Astrocyte of the spinal cord (primary cell): ENCODE measurements at places on chromosomes 5 and 9.

DNA sequence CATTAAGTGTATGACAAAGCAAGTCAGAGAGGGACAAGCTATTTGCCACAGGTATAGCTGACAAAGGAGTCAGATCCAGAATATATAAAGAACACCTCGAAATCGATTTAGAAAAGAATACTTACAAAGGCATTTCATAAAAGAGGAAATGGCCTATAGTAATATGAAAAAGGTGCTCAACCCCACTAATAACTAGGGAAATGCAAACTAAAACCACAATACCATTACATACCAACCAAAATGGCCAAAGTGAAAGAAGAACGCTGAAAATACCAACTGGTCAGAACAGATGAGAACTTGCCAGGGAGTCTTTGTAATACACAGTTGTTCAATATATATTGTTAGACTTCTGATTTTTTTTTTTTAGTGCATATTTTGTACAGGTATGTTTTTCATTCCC lies 152.9 kb downstream of the CDC42SE2 start:
- no peak for DNase-seq

GRCh38 chr5:17312358-17312757 lies 94.9 kb downstream of the BASP1 start:
- DNase-seq = no peak

DNA sequence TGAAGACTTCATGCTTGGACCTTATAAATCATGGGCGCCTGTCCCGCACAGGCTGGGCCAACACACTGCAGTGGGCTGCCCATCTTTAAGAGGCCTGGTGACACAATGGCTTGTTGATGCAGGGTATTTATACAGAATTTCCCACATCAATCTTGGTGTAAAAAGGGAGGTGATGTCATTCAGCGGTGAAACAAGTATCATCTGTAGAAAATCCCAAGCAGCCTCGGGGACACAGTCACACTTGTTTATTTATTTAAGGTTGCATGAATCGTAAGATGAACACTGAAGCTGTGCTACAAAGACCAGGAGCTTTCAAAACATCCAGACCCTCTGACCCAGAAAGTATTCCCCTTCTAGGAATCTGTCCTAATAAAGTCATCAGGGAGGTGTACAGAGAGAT lies 40.5 kb downstream of the SMIM23 start:
- DNase-seq = no peak

DNA sequence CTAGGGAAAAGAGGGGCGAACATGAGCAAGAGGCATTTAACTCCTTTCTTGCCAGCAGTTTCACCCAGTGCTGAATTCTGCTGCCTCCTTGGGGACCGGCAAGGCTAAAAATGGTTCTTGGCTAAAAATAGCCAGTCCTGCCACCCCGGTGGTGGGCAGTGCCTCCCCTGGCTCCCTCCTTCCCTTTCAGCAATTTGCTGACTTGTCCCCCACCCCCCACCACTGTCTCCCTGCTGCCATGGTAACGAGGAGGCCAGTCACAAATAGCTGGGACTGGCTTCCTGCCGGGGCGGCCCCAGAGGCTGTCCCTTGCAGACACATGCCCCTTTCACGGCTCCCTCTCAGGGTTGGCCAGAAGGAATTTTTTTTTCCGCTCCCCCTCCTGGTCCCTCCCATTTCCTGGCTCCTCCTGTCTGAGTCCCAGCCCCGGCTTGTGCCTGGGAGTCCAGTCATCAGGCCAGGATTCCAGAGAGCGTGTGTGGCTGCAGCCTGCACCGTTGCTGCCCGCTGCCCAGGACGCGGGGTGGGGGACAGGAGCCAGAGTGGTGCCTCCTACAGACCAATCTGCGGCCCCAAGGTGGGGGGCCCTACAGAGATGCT lies 130.3 kb downstream of the RGS3 start:
- peak; percentile 99 for DNase-seq

- DNase-seq = no peak
Measured at GRCh38 chr9:1960342-1961042, 54.7 kb upstream of the SMARCA2 start.

- DNase-seq = peak; percentile 79
Measured at GRCh38 chr5:73464016-73464745, 15.6 kb upstream of the FOXD1 start.

GRCh38 chr5:116360008-116360853 lies 214.4 kb downstream of the SEMA6A start:
- DNase-seq = peak; percentile 10

- DNase-seq = peak; percentile 63
Measured at GRCh38 chr5:5350101-5350500, 72.4 kb upstream of the ICE1 start.

GRCh38 chr5:78511121-78511906 lies 137.3 kb downstream of the LHFPL2 start:
- DNase-seq = no peak

- no peak for DNase-seq
Measured at GRCh38 chr5:60209146-60209840, 315.8 kb upstream of the PDE4D start.

GRCh38 chr5:127228540-127229184 lies 61.9 kb upstream of the MEGF10 start:
- no peak for DNase-seq

GRCh38 chr5:142312399-142312798 lies 12.4 kb downstream of the SPRY4 start:
- no peak for DNase-seq

DNA sequence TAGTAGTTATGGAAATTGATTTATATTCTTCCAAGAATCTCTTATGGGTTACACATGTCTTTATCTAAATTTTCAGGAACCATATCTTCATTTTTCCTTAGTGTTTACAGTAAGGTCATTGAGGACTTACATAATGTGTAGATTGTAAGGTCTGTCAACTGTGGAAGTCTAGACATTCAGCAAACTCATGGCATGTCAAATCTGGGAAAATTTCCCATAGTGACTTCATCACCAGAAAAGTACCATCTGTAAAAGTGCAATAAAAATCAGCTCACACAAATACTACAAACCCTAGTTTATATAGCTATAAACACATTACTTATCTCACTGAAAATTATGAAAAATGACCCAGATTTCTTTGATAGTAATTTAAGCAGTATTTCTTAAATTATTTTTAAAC lies 419.4 kb downstream of the MTRR start:
- DNase-seq = no peak

DNA sequence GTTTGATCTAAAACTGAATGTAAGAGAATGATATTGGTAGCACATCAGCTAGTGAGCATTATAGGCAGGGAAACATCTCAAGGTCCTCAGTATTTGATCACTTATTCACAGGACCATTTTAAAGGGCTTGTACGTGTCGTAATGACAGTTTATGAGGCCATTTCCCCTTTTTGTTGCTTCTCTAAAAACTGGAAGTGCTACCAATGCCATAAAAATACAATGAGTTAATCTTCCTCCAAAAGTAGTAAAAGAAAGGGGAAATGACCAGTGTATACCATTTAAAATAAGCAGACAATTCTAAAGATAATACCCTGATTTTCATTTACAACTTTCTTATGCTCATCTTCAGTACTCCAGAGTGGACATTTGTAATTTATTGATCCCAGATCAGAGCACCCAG lies 285.8 kb upstream of the PCSK5 start:
- DNase-seq = no peak

DNA sequence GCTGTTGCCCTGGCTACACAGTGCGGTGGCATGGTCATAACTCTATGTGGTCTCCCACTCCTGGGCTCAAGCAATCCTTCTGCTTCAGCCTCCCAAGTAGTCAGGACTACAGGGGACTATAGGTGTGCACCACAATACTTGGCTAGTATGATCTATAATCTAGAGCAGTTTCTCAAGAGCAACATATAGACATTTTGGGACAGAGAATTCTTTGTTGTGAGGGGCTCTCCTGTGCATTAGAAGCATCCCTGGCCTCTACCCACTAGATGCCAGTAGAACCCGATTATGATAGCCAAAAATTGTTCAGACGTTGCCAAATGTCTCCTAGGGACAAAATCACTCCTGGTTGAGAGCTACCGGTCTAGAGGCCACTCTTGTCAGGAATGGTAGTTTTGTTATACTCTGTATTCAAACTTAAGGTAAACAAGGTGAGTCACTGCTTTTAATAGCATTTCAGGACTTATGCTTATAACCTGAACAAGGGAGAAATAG lies 7.2 kb downstream of the ANKHD1 start:
- DNase-seq = no peak

DNA sequence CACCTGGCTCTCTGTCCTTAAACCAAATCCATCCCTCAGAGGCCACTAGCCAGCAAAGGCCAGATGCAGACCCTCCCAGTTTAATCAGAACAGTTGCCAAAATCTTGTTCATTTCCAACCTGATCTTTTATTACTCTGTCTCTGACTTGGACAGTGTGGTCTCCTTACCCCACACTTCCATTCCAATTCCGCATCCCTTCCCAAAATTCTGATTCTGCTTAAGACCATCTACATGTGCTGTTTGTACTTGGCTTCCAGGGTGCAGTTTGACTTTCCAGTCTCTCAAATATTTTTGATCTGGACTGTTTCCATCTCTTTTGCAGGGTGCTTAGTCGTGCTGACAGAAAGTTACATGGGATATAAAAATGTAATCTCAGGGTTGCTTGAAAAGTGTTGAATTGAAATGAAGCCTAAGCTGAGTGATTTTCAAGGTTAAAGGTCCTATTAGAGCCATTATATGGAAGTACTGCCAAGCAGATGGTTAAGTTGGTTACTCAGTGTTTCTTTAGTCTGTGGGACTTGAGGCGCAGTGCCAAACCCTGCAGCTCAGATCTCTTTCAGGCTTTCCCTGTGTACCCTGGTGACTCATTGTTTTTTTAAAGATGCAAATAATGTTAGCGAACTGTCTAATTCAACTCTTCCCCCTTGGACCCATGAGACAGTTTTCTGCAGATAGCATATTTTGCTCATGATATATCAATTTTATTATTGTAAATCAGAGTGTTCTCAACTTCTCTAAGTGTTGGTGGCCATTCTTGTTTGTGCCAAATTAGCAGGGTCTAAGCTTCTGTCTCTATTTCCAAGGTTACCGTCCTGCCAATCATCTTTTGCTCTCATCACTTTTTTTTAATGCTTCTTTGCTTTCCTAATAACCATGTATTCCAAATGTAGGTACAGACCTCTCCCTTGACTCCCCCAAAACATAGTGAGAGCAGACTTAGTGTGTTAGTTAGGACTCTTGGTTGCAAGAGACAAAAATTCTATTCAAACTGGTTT lies 18.2 kb upstream of the DCP2 start:
- DNase-seq = peak; percentile 98

DNA sequence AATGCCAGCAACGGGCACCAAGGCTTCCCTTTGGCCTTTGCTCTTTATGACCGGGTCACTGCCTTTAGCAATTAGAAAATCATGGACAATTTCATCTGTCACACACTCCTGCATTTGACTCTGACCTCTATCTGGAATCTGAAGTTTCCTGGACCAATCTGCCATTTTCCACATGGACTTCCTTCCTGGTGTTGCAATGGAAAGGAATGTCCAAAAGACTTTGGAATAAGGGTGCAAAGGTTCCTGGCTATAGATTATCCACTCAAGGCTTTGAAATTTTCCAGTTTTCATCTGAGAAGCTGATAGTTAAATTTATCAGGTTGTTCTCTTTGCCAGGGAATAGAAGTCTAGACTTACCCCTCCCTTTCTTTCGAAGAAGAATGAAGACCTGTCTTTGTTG lies 523.1 kb upstream of the ZNF462 start:
- DNase-seq = no peak
